ENCODE measurements at places on chromosomes 7 and 10. TPM values are rescaled to one million over a fixed set of nuclear protein-coding genes. Genes with fewer than 3 reads are reported as not detected.
A peak's percentile ranks its signal among the peaks of the same experiment; 100 is the strongest.

Gene POLR2J2
- total RNA-seq = 11.6 TPM

Gene BCCIP
- 33.9 TPM for total RNA-seq

Gene ARHGAP22
- total RNA-seq = 3.1 TPM

Gene ZNF853
- 6.3 TPM for total RNA-seq

Gene NEBL
- 1.7 TPM for total RNA-seq

Gene CRYGN
- 0.32 TPM for total RNA-seq

DNA sequence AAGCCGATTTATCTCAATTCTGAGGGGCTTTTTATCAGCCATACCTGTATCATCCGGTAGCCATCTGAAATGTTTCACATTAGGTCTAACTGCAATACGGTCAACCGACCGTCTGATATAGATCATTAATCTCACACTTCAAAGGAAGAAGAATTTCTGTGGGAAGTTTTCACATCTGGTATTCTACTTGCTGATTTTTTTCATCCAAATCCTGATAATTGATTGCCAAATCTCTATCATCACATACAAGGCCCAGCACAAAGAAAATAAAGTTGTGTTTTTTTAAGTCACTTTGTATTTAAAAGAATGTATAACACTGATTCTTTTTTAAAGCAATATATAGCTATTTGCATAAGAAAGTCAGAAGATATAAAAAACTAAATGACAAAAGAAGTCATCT is 132.3 kb downstream of the DKK1 start:
- DNase-seq = no peak

DNA sequence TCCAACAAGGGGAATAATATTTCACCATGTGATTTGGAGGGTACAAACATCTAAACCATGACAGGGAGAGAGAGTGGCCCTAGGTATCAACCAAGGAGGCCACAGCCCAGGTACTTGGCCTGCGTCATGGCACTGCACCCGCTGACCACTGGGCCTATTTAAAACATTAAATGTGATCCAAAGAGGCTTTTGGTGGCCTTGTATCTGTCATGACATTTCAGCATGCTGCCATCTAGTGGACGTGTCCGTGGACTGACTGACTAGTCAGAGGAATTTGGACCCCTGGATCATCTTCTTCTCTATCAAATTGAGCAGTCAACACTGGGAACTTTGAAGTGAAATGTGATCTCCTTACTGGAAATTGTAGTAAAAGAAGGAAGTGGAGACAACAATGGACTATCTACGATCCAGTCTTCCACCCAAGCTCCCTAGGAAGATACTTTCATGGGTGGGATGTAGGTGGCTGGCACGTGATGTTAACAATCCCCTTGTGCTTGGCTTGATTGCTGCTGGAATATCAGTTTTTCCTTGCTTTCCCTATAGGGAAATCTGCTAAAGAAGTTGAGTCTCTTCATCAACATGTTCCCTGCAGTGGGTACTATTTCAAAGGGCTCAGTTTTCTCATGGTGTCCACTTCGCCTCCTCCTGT is 24.6 kb upstream of the ITGA8 start:
- no peak for DNase-seq

DNA sequence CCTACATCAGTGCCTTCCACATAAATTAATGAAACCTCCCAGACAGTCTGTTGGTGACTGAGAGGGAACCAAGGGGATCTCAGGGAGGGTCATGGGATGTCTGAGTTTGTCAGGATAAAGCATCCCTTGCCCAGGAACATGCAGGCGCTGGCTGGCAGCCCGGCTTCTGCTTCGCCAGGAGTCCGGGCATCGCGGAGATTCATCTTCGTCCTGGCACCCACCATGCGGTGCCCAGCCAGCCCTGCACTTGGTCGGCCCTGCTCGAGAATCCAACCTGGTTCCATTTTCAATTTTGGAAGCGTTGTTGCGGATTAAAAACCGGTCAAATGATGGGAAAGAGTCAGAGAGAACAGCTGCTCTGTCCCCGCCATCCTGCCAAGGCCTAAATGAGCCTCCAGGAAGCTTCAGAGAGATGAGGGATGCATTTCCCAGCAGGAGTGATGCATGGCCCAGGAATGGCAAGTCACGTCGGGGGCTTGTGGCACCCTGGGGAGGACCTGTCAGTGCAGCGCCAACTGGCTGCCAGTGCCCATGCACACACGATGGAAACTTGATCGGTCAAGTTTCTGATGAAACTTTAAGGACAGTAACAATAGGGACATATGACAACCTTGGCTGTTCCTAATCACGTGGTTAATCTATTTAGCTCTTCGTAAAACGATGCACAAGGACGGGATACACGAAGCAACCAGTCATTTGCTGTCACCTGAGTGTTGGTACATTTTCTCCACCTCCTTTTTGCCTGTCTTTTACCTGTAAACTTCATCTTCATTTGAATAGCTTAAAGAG is 260.8 kb upstream of the MKI67 start:
- no peak for DNase-seq

DNA sequence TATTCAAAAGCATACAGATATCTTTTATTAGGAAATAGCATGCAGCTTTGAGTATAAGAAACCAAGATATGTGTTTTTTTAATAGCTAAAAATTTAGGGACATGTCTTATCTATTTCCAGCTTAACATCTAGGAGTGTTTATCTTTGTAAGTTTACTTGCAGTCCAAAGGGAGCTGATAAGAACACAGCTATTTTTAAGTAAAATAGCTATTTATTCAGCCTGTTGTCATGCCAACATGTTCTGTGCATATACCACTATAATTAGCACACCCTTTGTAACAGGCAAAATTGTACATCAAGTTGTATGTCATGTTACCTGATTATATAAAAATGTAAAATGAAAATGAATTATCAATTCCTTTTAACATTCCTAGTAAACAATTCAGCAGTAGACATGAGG is 29.6 kb downstream of the FAM133B start:
- no peak for DNase-seq

DNA sequence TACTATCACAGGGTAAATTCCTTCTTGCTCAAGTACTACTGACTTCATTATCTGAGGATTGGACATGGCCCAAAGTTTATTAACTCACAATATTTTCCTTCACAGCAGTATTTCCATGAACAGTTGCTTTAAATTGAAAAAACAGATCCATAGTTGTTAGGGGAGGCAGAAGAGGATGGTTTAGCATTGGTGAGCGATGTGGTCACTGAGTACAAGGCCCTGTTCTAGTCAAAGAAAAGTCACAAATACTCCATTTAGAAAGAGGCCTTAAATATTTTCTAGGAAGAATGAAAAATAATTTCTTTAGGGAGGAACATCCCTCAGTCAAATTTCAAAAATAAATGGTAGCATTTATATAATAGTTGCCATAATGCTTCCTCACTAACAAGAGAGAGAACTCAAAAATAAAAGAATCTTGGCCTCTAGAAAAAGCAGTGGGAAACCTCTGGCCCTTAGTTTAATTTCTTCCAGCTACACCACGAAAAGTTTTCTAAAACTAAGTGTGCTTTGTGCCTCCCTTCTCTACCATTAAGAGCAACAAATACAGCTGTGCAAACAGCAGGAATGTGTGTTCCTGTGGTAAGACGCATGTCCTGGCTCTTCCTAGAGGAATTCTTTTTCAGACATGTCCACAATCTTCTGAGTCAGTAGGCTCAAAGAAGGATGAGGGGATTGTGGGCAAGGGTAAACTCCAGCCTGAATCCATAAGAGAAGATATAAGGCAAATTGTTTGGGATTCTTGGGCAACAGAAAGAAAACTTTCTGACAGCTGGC is 105.7 kb downstream of the HOXA1 start:
- DNase-seq = no peak

DNA sequence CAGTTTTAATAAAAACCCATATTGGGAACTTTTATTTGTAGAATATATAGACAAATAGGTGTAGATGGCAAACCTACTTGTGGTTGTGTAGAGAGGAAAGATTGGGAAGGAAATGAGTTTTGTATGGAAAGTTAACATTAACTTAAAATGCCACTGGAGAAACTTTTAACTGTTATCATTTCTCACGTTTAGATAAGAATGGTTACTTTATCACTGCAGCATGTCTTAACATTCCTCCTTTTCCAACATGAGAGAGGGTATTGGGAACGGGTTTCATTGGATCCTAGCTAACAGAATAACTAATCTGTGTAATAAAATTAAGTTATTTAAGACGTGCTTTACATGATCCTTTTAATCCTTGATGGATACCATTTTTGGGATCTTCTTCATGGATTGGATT is 1.8 kb downstream of the LUC7L2 start:
- no peak for DNase-seq

DNA sequence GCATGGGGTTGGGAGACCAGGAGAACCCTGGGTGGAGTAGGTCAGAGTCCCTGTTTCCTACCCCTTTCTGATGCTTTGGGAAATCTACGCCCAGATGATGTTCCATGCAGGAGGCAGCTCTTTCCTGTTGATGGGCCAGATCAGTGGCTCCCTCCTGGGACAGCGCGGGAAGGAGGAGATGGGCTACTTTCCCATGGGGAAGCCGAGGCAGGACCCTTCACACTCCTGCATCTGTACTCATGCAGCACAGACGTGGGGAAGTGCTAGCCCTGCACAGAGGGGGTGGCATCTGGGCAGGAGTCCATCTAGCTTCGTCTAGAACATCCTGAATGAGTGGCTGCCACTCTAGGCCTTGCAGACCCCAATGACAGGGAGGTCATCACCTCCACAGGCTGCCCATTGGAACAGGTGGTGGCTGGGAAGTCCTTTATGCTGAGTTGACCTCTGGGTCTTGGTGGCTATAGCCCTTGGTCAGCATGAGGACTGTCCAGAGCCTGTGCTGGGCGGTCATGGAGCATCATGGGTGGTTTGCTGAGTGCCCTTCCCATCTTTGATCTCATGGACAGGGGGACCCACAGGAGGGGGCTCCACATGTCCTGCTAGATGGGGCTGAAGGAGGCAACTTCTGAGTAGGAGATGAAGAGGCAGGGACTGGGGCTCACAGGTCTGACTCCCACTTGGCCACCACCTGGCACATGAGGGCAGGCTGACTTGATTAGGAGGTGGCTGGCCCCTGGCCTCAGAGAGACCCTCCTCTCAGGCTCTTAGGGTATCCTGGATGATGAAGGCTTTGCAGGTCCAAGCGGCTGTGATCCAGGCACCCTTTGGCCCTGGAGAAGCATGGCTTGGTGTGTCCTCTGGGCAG is 24.6 kb downstream of the RAMP3 start:
- peak; percentile 71 for DNase-seq

DNA sequence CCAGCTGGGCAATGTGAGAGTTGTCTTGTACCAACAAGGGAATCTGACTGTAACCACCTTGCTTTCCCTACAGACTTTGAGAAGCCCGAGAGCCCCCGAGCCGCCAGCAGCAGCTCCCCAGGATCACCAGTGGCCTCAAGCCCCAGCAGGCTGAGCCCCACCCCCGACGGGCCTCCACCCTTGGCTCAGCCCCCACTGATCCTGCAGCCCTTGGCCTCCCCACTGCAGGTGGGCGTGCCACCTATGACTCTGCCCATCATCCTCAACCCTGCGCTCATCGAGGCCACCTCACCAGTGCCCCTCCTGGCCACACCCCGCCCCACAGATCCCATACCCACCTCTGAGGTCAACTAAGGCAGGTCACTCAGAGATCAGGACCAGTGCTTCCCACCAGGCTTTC is 13.5 kb upstream of the NFKB2 start:
- peak; percentile 76 for DNase-seq

GRCh38 chr10:21432266-21432665 is 93.2 kb downstream of the SKIDA1 start:
- no peak for DNase-seq

- no peak for DNase-seq
Measured at GRCh38 chr10:99788598-99789256, 6.3 kb downstream of the ABCC2 start.

DNA sequence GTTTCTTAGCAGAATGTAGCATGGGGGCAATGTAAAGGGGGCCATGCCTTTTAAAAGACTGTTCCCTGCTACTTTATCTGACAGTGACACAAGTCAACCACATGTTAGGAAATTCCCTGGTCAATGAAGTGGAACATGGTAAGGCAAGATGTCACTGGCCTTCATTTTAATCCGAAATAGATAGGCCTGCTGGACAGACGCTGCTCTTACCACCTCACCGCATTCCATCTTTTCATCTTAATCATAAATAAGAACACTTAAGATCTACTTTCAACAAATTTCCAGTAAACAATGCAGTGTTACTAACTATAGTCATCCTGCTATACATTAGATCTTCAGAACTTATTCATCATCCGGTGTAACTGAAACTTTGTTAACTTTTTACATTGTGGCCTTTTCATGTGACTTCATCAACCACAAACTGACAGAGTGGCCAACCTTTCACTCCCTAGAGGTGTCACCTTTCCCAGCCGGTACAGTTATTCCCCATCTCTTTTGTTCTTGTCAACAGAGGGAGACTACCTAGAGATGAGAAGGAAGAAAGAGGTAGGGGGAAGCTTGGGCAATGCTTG is 15.6 kb downstream of the ASB4 start:
- no peak for DNase-seq

DNA sequence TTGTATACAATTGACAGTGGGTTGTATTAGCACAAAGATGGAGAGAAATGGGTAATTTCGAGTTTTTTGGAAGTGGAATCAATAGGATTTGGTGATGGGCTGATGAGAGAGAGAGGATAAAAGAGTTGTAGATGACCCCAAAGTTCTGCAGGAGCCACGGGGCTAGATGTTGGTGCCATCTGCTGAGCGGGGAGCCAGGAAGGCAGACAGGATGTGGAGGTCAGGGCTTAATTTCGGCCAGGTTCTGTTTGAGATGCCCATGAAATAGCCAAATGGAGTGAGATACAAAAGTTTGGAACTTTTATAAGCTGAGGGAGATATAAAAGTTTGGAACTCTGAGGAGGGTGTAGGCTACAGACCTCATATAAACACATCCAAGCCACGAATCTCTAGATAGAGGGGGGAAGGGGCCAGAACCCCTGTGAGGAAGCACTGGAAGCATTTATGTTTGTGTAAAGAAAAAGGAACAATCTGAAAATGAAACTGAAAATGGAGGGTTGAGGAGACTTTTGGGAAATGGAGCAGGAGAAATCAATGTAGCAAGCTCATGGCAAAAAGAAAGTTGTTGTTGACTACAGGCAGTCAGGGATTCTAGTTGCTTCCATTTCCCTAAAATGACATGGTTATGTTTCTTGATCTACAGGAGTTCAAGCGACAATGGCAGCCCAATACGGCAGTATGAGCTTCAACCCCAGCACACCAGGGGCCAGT is 2.2 kb downstream of the GIMAP4 start:
- DNase-seq = peak; percentile 74

- no peak for DNase-seq
Measured at GRCh38 chr10:98469001-98469931, 22.5 kb upstream of the HPS1 start.

DNA sequence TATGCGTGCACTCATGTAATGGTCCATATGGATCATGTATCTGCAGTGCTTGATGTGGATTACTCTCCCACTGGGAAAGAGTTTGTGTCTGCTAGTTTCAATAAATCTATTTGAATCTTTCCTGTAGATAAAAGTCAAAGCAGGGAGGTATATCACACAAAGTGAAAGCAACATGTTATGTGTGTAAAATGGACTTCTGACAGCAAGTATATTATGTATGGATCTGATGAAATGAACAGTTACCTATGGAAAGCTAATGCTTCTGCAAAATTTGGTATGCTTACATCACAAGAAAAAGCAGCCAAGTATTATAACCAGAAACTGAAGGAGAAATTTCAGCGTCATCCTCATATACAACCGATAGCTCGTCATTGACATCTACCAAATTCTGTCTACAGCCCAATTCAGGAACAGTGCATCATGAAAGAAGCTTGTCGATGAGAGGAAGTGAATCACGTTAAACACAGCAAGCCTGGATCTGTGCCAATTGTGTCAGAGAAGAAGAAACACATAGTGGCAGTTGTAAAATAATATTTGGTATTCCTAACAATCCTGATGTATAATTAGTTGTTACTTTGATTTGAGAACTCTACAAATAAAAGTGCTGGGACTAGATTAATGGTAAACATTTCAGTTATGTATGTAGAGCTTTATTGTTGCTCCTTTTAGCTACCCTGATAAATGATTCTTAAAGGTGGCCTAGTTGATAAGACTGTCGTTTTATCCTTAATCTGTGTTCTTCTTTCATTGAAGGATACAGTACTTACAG is 14.2 kb upstream of the SYPL1 start:
- no peak for DNase-seq

All from spleen (tissue), 13 donors.